ENCODE measurements at places on chromosomes 6 and 20.

DNA sequence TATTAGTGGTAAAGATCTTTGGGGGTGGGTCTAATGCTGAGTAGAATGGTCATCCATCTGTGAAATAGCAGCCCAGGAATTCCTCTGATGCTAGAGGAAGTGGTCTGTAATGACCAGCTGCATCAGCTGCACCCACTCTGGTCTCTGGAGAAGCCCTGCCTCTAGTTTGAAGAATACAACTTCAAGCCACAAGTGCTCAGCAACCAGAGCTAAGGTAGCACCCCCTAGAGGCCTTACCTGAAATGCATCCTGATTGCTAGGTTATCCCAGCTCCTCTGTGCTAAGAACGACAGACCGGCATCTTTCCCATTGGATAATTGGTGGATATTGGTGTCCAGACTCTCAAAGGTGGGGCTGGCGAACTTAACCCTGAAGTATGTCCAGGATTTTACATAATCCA lies 58.2 kb downstream of the DNAH8 start:
- DNase-seq: peak; percentile 23

GRCh38 chr20:50220093-50220893 lies 29.7 kb downstream of the CEBPB start:
- DNase-seq: no peak

DNA sequence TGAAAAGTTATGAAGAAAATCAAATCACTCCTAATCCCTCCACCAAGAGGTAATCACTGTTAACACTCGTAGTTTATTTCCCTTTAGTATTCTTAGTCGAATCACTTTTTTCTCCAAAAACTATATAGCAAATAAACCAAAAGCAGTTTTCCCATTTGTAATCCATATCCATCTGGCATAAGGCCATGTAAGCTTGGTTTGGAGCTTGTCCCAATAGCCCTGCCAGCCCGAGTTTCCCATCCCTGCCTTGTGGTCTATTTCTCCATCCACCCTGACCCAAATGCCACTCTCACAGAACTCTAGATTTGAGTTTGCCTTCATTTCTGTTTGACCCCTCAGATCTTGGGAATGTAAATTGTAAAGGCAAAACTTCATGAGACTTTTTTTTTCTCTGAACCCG lies 71.8 kb upstream of the DSP start:
- peak; percentile 58 for DNase-seq

GRCh38 chr6:162580619-162581018 lies 146.9 kb downstream of the PRKN start:
- no peak for DNase-seq

DNA sequence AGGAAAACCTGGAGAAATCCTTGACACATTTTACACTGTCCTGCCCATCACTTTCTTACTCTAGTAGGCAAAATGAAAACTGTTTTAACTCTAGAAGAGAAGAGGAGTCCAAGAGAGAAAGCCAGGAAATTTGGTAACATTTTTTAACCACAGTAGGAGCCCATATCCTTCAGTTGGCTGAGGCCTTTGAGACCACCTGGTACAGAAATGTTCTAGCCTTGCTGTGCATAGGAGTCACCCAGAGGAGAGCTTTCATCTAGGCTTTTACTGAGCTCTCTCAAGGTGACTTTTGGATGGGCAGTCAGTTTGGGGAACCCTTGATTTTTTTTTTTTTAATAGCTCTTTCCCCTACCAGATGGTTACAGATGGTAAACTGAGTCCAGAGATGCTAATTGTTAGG lies 25.0 kb downstream of the LRRN4 start:
- DNase-seq: no peak

DNA sequence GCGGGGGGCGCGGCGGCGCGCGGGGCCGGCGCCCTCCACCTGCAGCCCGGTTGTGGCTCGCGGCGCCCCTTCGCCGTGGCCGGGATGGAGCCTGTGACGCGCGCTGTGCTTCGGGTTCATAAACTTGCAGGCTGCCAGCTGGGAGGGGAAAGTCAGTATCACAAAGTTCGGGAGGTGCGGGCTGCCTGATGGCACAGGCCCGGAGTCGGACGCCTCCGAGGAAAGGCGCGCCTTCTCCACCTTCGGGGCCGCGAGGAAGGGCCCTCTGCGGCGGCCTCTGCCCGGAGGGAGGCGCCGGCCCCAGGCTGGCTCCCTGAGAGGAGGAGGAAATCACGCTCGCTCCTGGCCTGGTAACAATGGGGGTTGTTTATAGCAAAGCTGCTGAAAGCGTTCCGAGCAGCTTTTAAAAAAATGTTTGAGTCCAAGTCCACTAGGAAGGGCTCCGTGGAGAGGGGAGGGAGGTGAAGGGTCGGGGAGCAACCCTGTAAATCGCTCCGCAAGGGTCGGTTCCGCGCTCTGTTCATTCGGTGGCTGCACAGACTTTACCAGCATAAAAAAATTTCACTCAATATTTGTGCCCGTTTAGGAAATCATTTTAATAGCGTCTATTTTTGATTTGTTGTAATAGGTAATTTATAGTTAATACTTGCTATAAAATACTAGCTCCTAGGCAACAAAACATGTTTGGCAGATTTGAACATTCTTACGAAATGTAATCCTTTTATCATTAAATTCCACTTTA lies 1.0 kb downstream of the AFDN start:
- peak; percentile 25 for DNase-seq

GRCh38 chr6:28486988-28487742 lies 28.4 kb downstream of the GPX6 start:
- DNase-seq: no peak

GRCh38 chr6:56393615-56394612 lies 146.5 kb upstream of the COL21A1 start:
- no peak for DNase-seq

DNA sequence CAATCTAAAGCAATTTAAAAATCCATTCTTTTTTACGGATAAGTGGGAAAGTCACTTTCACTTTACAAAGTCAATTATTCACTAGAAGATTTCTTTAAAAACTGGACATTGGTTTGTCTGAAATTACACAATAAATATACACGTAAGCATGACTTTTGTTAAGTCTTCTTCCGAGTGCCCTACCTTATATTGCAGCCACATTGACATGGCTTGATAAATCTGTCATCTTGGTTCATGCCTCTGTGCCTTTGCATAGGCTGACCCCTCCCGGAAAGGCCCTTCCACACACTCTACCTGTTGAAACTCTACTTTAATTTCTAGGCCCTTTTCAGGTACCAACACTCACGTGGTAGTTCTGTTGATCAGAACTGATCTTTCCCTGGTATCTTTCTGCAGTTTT lies 104.1 kb downstream of the SH3BGRL2 start:
- DNase-seq: no peak

GRCh38 chr20:48329031-48329615 lies 498.7 kb downstream of the PREX1 start:
- no peak for DNase-seq

DNA sequence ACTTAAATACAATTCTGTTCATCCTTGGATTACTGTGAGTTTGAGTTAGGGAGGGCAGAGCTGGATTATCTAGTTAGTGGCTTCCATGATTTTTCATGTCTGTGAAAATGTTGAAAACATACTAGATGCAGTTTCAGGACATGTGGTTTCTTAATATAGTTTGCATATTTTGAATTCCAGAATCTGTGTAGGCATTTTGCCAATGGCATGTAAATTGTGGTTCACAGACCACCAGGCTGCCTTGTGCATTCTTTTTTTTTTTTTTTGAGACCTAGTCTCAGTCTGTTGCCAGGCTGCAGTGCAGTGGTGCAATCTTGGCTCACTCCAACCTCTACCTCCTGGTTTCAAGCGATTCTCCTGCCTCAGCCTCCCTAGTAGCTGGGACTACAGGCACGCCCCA lies 42.8 kb downstream of the CDC5L start:
- no peak for DNase-seq

DNA sequence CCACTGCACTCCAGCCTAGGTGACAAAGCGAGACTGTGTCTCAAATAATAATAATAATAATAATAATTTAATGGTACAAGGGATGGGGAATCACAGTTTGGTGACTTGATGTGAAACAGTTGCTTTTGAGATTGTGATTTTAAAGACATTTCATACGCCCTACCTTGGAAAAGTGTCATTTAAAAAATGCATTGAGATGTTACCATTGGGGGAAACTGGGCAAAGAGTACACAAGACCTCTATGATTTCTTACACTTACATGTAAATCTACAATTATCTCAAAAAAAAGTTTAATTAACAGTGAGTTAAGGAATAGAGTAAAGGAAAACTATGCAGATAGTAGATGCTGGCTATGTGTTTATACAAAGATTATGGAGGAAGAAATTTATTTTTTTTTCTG lies 22.3 kb downstream of the ADTRP start:
- DNase-seq: no peak

GRCh38 chr6:161163466-161164181 lies 110.2 kb downstream of the AGPAT4 start:
- no peak for DNase-seq

DNA sequence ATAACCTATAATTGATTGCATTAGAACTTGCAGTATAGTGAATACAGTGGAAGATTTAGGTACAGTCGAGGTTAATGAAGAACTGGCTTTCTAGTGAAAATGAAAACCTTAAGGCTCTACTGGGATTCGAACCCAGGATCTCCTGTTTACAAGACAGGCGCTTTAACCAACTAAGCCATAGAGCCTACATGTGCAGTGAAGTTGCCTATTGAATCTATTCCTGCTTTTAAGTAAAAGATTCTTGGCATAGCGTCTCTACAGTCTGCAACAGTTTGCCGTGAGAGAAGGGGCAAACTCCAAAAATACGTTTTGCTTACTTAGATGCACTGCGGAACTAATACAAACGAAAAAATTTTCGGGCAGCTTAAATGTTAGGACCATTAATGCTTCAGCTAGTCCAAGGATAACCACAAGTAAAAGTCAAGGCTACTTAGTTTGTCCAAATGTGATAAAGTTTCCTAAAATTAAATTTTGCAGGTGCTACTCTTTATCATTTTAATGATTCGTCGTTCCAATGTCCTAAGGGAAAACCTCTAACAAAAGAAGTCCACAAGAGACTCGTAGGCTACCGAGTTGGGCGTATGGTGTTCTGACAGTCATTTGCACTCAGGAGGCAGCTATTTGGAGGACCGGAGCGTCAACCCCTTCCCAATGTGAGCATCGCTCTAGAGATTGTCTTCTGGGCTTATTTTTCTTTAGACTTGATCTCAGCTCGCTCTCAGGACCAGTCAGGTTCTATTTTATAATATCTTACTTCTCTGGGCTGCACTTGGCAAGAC lies 31.3 kb upstream of the ZSCAN23 start:
- peak; percentile 84 for DNase-seq

- DNase-seq: no peak
Observed at GRCh38 chr6:24378473-24379097, 20.7 kb upstream of the DCDC2 start.

- DNase-seq: peak; percentile 21
Observed at GRCh38 chr6:138979365-138979764, 8.7 kb downstream of the REPS1 start.

DNA sequence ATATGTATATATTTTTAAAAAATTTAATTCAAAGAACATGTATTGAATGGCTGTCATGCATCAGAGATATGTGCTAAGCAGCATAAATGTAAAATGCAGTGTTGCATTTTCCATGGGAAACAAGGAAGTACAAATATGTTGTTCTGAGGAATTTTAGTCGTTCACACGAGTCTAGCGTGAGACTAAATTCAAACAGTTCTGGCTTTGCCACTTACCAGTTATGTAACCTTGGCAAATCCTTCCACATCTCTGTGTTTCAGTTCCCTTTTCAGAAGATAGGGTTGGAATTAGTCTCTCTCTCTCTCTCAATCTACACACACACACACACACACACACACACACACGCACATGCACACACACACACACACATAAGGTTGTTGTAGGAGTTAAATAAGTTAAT lies 305.4 kb downstream of the UTRN start:
- no peak for DNase-seq

DNA sequence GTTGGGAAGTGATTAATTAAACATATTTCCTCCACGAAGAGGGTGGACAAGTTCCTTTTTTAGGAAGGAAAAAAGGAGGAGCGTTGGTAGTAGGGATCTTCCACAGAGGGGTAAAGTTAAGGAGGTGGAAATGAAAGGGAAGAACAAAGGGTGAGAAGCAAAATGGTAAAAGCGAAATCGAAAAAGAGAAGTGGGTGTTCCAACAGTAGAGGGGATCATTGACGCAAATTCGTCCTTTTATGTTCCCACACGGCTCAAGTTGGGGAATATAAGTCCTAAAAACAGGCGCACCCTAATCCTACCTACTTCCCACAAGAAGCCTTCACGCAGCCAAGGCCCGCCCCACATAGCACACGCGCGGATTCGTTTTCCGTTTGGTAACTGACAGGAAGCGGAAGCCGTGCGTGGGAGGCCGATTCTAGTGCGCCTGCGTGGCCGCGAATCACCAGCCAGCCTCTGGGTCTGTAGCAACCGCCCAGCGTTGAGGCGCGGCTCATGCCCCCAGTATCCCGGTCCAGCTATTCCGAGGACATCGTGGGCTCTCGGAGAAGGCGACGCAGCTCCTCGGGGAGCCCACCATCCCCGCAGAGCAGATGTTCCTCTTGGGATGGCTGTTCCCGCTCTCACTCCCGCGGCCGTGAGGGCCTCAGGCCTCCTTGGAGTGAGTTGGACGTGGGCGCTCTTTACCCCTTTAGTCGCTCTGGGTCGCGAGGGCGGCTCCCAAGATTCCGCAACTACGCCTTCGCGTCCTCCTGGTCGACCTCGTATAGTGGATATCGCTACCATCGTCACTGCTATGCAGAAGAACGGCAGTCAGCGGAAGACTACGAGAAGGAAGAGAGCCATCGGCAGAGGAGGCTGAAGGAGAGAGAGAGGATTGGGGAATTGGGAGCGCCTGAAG lies at the start of gene NKAPL:
Gene NKAPL (plus strand): TSS at position 421 of the 901 bp plus-strand sequence. CDS start 75 bp downstream, at position 496.
- no peak for DNase-seq

- DNase-seq: no peak
Observed at GRCh38 chr6:135114355-135115145, 59.9 kb upstream of the HBS1L start.

GRCh38 chr20:38536310-38536709 lies 44.7 kb upstream of the ADIG start:
- DNase-seq: no peak

- DNase-seq: no peak
Observed at GRCh38 chr20:43658723-43659419, 8.0 kb upstream of the MYBL2 start.

DNA sequence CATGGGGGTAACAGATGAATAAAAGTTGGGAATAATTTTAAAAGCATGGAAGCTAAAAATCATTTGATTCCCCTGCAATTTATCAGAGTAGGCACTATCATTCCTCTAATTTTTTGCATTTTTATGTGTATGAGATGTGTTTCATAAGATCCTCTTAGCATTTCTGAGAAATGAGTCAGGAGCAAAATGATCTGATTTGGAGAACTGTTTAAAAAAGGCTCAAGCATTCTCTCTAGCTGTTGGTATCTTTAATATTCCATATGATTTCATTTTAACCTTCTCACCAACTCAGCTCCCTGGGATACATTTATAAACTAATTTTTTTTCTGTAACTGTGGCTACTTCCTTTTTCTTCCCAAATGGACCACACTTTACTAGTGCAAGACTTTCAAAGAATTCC lies 60.9 kb downstream of the MCHR2 start:
- no peak for DNase-seq

GRCh38 chr6:144327081-144327480 lies 41.9 kb downstream of the UTRN start:
- DNase-seq: no peak

- DNase-seq: peak; percentile 58
Observed at GRCh38 chr6:44253307-44254101, 3.8 kb downstream of the SLC35B2 start.

All from Daoy (cell line).